ENCODE measurements at places on chromosomes 7 and 10. TPM values are rescaled to one million over a fixed set of nuclear protein-coding genes. Genes with fewer than 3 reads are reported as not detected.

The AKR1C4 gene
- not detected for total RNA-seq

The EGFR gene
- 24.0 TPM for total RNA-seq

The RTKN2 gene
- total RNA-seq, result 10.6 TPM

The NRCAM gene
- 205 TPM for total RNA-seq

The LRRD1 gene
- 0.92 TPM for total RNA-seq

The SPDYE8 gene
- total RNA-seq, result 0.46 TPM

The ADRB1 gene
- 7.6 TPM for total RNA-seq

The OR13A1 gene
- total RNA-seq, result not detected

The ZMIZ1 gene
- total RNA-seq, result 43.8 TPM

The TBXAS1 gene
- 6.0 TPM for total RNA-seq

The ACBD7 gene
- total RNA-seq, result 54.2 TPM

All from diencephalon (tissue), 1 donor.